ENCODE measurements at places on chromosomes 1 and 21.

DNA sequence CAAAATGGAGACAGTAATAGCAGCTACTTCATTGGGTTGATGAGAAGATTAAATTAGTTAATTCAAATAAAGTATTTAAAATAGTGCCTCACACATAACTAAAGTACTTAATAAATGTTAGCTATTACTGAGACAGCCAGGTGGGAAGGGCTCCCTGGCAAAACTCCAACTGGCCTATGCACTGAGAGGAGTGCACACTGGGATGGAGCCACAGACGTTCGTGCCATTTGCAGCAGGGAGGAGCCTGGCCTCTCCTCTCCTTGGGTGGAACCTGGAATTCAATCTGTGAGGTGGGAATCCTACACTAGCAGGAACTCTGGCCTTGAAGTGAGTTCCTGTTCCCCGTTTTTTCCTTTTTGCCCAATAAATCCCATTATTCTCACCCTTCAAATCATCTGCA, 28.1 kb downstream of the SLC5A9 start:
- DNase-seq = no peak

DNA sequence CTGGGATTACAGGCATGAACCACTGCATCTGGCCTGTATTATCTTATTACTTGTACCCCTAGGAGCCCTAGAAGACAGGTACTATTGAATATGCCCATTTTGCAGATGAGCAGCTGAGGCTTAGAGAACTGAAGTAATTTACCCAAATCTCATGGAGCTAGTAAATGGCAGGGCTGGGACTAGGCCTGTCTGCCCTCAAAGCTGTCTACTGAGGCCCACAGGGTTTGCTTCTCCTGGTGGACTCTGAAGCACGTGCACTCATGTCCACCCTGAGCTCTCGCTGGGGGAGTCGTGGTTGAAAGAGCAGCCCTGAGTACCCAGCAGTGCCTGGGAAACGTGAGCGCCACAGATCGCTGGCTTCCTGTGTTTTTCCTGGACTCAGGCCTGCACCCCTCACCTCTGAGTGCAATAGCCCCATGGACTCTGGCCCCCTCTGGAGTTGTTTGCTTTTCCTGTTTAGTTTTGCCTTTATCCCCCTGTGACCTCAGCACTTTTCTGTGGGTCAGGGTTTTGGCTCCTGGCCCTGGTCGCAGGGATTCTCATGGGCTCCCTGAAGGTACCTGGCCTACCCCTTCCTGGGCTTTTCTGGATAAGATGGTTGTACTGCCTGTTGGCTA, 52.4 kb downstream of the ARHGEF10L start:
- DNase-seq = no peak

- DNase-seq = no peak
Measured at GRCh38 chr1:170698301-170699275, 34.7 kb downstream of the PRRX1 start.

DNA sequence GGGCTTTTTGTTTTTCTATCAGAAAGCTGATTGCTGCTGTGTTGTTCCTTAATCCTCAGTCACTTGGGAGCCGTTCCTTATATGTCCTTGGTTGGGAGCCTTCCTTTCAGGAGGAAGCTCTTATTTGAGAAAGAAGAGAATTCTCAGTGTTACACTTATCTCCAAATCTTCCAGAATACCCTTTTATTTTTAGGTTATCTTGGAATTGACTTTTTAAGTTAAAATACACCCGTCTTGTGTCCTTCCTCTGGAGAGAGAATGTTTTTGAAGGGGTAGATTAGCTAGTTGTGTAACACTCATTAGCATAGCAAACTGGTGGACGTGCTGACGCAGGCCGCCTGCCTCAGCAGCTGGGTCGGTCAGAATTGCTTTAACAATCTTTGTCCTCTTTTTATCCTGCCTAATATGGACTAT, 42.1 kb downstream of the LRRC8B start:
- no peak for DNase-seq

DNA sequence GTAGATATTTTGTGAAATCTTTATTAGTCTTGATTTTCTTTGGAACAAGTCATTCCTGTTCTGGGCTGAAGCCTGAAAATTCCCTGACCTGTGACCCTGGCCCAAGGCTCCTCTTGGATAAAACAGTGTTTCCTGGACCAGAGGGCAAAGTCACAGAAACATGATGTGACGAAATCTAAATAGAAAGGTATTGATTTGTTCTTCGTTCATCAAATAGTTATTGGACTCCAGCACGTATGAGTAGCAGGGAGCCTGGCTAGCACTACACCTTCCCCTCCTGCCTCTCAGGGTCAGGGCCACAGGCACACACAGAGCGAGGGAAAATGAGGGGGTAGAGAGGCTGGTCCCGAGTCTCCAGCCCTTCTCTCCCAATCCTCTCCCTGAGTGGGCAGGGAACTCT, 1.7 kb upstream of the CLDN14 start:
- no peak for DNase-seq

- no peak for DNase-seq
Measured at GRCh38 chr1:172219966-172220365, 200.5 kb upstream of the C1orf105 start.

DNA sequence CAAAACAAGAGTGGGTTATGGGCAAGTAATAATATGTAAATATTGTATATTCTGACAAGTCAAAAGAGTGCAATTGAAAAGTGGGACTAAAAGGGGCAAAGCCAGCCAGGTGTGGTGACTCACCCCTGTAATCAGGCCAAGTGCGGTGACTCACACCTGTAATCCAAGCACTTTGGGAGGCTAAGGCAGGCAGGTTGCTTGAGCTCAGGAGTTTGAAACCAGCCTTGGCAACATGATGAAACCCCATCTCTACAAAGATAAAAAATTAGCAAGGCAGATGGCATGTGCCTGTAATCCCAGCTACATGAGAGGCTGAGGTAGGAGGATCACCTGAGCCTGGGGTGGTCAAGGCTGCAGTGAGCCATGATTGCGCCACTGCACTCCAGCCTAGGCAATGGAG, 304.0 kb downstream of the HHIPL2 start:
- DNase-seq = no peak

GRCh38 chr21:46211376-46211775, 17.2 kb downstream of the LSS start:
- DNase-seq = no peak

DNA sequence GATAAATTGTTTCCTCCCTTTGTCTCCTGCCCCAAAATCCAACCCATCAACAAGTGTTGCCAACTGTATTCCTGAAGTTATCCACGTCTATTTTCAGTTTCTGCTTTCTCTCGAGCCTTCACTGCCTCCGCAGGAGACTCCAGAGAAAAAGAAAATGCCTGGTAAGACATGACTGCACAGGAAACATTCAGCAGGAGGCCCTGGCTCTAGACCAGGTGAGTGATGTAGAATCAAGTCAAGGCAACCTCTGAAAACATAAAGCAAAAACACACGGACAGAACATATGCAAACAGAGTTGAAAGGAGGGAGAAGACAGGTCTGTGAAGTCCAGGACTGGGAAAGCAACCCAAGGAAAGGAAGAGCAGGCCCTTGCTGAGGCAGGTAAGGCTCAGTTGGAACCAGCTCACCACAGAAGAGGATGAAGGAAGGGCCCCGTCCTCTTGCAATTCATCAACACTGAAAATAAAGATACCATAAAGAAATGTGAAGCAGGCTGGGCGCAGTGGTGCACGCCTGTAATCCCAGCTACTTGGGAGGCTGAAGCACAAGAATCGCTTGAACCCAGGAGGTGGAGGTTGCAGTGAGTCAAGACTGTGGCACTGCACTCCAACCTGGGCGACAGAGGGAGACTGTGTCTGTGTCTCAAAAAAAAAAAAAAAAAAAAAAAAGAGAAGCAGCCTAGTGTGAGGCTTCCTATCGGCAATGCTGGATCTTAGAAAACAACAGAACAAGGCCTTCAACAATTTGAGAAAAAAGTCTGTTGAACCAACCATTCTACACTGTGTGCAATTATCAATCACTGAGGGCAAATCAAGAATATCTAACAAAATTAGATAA, 8.8 kb downstream of the NOL9 start:
- no peak for DNase-seq

DNA sequence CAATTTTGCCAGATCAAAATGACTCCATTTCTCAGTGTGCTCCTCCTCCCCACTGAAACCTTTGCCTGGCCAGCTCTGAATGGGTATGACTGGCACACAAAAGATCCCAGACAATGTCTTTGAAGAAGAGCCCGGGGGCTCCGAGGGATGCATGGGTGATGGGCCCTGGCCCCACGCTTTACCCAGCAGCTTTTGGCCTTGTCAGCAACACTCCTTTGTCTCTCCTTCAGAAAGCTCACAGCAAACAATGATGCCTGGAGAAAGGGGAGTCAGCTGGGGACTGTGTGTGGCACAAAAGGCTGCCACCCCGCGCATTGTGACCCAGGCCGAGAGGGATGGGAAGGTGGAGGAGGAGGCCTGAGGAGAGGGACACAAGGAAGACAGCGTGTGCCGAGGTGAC, 45.9 kb downstream of the PLXNA2 start:
- no peak for DNase-seq

DNA sequence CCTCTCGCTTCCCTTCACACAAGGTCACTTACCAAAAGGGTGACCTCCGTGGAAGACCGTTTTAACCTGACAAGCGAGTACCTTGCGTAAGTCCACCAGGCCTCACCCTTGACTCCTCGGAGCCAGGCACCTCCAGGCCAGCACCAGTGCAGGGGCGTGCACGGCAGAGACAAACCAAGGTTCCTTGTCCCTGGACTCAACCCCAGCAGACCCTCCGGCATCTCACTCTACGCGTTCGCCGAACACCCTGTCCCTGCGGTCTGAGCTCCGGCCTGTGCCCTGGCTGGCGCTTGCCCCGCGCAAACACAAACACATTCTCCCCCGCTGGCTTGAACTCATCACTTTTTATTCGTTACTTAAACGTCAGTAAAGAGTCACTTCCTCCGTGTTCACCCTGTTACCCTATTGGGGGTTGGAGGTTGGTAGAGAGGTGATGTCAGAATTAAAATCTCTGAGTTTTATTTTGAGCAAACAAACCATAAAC, 4.5 kb downstream of the TBX15 start:
- DNase-seq = no peak

DNA sequence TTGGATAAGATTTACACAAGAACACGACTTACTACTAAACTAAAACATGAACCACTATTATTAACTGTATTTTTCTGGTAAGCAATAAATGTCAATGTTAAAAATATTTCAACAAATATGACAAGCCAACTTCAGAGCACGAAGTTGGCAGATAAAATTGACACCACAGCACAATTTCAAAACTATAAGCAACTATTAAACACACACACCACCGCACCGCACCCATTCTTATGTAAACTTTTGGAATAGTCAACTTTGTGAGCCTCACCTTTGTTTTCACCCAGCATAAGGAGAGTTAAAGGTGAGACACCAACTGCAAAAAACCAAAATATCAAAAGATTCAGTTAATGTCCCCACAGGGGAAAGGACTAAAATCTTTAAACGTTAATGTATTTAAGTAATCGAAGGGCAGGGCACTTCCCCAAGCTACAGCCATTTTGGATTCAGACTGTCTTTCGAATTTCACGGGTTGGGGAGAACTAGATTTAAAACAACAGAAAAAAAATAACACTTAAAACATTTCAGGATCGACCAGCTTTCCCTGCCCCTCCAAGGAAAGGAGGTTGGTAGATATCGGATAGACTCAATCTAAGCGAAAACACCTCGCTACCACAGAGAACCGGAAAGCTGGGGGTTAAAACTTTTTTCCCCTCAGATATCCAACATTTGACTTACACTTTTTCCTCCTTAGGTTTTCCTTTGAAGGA, 872 bp downstream of the GPBP1L1 start:
- no peak for DNase-seq

DNA sequence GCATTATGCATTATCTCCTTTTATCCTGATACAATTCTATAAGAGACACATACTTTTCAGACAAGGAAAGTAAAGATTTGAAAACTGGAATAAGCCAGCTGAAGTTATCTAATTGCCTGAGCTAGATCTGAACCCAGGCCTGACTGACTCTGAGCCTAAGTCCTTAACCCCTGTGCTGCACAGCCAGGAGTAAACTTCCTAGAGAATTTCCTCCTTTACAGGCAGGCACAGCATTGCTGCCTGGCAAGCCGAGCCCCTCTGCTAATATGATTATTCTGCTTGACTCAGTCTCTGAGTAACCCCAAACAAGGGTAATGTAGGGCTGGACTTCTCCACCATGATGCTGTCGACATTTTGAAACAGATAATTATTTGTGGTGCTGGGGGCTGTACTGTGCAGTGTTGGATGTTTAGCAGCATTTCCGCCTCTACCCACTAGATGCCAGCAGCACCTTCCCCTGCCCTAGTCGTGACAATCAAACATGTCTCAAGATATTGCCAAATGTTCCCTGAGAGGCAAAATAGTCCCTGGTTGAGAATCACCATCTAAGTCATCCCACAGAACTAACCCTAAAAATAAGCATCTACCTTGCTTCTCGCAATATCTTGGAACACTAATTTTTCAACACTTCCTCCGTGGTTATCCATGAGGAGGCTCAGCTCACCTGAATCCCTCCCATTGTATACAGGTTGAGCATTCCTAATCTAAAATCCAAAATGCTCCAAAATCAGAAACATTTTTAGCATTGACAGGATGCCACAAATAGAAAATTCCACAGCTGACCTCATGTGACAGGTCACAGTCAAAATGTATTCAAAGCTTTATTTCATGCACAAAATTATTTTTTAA, 18.5 kb downstream of the CAMK1G start:
- peak; percentile 25 for DNase-seq

GRCh38 chr1:200684015-200684414, 14.3 kb upstream of the DDX59 start:
- no peak for DNase-seq

DNA sequence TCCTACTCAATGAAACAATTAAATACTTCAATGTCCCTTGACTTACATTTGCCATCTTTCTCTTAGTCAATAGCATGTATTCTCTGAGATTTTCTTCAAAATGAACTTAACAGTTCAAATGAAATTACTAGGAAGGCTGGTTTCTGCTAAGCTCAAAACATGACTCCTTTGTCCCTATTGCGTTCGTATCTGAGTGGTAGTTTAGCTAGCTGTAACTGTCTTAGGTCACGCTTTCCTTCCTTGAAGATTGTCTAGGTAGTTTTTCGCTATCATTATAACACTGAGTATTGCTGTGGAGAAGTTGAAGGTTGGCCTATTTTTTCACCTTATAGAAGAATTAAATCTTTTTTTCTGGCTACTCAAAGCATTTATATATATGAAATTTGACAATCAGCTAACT, 1535.2 kb downstream of the PLA2G4A start:
- DNase-seq = no peak

GRCh38 chr1:219072329-219072728, 101.3 kb upstream of the LYPLAL1 start:
- no peak for DNase-seq

- DNase-seq = no peak
Measured at GRCh38 chr1:211348547-211348946, 21.9 kb downstream of the TRAF5 start.

Data from AG09319 (cell line).